ENCODE measurements at places on chromosomes 1 and 21.

DNA sequence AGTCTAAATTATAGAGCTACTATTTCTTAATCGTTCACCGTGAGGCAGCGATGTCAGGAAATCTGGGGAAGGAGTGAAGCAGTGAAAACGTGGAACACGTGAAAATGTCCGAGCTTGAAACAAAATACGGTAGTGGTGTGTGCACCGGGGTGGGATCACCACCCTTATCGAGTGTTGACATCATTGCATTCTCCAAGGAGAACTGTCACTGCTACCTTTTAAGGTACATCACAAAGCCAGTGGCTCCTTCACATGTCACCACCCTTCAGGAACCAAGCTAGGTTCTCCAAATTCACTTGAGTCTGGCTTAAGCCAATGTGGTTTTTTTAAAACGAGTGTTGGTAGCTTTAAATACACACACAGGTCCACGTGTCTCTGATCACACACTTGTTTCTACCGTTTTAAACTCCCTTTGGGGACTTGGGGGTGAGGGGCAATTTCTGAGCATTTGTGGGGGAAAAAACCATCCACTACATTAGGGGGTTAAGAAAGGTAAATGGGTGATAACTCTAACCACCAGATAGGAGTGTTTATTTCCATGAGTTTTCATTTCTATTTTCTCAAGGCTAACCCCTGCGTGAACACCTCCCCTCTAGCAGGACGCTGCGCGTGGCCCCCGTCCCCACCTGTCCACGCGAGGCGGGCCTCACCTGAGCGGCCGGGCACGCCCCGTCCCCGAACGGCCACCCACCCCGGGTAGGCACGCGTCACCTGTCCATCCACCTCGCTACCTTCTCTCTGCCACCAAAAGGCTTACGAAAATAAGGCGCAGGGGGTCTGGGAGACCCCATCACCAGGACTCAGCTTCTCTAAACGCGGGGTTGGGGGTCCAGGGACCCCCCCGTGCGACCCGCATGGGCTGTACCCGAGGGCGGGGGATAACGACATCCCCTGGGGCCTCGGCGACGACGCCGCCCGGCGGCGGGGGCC lies 978 bp downstream of the PRDM15 start:
- DNase-seq, result no peak

DNA sequence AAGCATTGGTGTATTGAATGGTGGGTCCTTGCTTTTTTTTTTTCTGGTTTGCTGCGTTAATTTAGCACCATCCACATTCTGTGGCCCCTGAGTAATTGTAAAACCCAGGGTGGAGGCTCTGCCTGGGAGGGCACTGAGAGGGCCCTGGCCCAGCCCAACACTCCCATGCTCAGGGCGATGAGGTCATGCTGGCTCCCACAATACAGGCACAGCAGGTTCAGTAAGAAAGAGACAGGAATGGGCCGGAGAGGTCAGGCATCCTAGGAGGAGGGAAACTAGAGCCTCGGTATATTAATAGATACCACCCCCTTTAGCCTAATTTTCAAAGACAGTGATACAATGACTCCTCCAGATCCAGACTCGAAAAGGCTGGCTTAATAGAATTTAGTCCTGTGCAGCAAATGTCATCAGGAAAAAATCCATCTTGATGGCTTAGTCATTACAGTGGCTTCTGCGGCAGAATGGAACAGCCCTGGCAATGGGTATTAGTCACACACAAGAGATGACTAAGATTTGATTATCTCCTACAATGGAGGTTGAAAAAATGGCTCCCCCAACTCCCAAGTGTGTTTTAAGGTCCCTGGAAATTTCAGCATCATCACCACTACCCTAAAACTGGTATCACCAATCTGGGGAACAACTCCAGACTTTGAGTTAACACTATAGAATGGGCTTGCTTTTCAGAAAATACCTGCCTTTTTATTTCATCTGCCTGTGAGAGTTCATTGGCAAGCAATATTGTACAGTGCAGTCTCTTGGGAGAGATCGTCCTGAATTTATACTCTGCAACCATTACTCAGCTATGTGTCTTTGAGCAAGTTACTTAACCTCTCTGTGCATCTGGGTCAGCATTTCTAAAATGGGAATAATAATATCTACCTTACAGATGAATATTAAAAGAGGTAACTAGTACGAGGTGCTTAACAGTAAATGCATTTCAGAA lies 43.9 kb upstream of the LYST start:
- DNase-seq, result no peak

GRCh38 chr1:93015590-93015989 lies 54.3 kb upstream of the DIPK1A start:
- no peak for DNase-seq

DNA sequence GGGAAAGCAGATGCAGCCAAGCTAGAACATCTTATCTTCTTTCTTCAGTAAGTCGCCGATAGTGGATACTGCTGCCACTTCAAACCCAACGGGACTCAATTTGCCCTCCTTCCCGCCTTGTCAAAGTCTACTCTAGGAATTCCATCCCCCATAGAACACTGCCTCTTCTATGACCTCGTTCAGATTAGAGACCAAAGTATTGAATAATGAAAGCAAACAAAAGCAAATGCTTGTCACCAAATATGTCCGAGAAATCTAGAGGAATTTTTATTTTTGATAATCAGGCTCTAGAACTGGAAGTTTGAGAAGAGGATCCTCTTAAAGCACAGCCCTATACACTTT lies 853 bp upstream of the RRAGC start:
- DNase-seq, result no peak

DNA sequence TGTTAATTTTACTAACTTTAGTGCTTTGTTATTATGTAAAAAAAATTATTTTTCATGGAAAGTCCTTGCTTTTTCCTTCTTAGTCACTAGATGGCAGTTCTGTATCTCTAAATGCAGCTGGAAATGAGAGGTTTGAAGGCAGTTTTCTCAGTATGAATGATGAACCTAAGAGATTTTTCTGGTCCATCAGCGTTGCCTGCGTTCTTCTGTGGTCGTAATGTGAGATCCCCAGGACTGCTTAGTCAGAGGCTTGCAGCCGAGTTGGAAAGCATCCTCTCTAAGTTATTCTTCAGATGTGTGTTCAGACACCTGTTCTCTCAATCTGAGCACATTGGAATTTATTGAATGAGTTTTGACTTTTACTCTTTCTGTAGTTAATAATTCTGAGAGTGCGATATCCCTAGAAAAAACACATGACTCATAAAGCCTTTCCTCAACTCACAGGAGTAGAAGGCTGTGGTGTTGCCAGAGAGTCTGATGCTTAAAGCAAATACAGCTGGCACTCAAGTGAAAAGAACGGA lies 99.3 kb downstream of the FMN2 start:
- DNase-seq, result no peak

DNA sequence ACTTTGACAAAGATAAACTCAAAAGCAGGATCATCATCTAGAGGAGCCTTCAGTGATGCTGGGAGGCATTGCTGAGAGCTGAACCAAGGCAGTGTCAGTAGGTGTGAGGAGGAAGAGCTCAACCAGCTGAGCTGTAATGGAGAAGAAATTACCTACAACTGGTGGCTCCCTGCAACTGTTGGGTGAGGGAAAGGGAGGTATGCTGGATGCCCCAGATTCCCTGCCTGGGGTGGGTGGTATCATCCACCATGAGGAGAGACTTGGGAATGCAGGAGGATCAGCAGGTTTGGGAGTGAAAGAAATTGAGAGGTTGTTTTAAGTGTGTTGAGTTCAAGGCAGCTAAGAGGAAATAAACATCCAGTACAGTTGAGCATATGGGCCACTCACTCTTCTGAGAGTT lies 199.8 kb downstream of the DNM3 start:
- DNase-seq, result no peak

DNA sequence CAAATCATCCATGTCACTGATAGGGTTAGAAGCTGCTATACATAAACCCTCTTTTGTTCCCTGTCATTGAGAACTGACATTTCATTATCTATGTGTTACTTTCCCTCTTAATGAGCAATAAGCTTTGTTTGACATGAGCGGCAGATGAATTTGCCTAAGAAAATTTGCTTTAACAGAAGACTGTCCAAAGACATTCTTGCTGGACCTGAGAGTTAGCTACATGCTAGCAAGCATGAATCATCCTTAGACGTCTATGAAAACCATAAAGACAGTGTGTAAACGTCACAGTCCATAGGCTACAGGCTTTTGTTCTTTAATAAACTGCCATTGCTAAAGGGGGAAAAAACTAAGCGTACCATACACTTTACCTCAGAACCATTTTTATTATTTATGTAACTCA lies 73.1 kb downstream of the TNFSF4 start:
- DNase-seq, result no peak

GRCh38 chr21:21187579-21187978 lies 189.4 kb downstream of the NCAM2 start:
- DNase-seq, result no peak

GRCh38 chr21:34046917-34047316 lies 26.5 kb upstream of the MRPS6 start:
- DNase-seq, result no peak

Data from right lobe of liver (tissue), 6 donors.